T-helper 17 cell (primary cell): ENCODE measurements at places on chromosomes 5 and 9. TPM values are rescaled to one million over a fixed set of nuclear protein-coding genes. Genes with fewer than 3 reads are reported as not detected.

DNA sequence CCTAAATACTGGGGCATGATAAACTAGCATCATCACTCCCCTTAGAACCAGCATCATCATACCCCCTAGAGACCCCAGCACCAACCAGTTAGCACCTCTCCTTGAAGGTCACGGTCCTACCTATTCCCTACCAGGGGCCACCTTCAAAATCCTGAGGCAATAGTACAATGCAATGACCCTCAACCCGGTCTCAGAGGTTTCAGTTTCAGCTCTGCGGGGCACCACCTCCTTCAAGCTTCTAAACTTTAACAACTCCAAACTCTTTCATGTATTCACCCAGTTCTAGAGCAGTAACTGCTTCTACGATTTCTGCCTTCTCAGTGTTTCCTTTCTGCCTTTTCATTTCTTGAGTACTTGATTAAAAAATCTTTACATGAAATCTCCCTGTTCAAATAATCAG is 130.1 kb upstream of the EPB41L4A start:
- DNase-seq = no peak

- no peak for DNase-seq
Observed at GRCh38 chr9:124835026-124835557, 18.2 kb upstream of the WDR38 start.

CMBL gene
- total RNA-seq = 0.39 TPM

SLC6A3 gene
- total RNA-seq = not detected

DNA sequence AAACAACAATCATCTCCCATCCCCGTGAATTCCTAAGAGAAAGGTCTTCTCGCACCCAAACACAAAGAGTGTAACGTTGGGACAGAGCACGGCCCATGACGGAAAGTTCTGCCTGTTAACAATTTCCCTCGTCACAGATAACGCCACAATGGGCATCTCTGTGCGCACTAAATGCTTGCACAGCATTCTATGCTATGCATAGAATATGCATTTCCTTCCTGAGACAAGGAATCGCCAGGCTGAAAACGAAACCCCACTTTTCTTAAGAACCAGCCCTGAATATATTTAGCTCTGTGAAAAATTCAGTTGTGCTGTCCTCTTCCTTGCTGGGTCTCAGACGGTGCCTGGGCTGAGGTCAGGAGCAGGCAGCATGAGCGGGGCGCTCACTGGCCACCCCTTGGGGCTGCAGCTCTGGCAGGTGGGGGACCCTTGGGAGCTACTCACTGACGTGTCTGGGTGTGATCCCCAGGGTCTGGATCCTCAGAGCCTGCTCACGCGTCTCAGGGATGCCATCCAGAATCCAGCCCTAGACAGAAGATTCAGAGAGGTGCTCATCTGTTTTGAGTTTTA is 49.8 kb downstream of the AK8 start:
- DNase-seq = no peak
